ENCODE measurements at places on chromosomes 7 and 10.
A peak's percentile ranks its signal among the peaks of the same experiment; 100 is the strongest.

GRCh38 chr10:84401854-84402611, 73.6 kb downstream of the CCSER2 start:
- DNase-seq = no peak

DNA sequence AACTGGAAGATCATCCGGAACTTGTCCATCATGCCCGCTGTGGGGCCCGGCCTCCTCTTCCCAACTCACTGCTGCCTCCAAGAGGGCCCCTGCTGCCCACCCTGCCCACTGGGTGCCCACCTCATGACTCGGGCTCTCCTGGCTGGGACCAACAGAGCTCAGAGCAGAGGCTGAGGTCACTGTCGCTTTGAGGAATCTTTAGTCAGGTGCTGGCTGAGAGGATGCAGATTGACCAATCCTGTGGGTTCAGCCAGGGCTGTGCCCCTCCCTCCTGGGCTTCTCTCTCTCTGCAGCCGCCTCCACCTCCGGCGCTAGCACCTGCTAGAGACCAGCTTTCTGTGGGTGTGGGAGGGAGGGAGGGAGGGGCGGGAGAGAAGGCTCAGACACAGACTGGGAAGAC, at the start of gene CALHM1:
Gene CALHM1, minus strand, starts transcription at position 181 of the 400 bp plus-strand sequence. Its CDS starts 149 bp downstream, at position 32.
- DNase-seq = no peak

DNA sequence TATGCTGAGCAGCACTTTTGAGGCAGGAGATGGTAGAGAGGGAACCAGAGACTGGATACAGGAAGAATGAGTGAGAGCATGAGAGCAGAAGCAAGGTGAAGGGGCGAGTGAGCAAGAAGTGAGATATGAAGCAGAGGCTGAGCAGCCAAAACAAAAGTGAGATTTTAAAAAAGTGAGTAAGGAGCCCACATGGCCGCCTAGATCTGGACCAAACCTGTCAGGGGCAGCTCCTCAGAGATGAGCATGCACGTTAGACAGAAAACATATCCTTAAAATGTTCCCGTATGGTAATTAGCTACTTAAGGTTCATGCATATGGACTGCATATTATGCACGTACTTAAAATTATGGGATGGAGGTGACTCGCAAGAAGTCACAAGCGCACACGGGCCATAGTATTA, 22.5 kb downstream of the TMEM176A start:
- no peak for DNase-seq

DNA sequence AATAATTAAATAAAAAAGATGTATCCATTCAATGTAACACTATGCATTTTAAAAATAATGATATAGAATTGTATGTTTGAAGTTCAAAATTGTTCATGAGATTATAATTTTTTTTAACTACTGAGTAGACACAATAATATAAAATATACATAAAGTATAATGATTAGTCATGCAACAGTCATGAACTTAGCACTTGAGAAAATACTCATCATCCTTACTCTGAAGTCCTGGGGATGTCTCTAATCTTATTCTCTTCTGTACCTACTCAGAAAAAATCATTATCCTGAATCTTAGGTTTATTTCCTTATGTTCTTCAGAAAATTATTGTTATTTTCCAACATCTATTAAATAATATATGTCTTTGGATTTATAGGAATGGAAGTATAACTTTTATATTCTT, 26.4 kb upstream of the IKZF1 start:
- DNase-seq = no peak

DNA sequence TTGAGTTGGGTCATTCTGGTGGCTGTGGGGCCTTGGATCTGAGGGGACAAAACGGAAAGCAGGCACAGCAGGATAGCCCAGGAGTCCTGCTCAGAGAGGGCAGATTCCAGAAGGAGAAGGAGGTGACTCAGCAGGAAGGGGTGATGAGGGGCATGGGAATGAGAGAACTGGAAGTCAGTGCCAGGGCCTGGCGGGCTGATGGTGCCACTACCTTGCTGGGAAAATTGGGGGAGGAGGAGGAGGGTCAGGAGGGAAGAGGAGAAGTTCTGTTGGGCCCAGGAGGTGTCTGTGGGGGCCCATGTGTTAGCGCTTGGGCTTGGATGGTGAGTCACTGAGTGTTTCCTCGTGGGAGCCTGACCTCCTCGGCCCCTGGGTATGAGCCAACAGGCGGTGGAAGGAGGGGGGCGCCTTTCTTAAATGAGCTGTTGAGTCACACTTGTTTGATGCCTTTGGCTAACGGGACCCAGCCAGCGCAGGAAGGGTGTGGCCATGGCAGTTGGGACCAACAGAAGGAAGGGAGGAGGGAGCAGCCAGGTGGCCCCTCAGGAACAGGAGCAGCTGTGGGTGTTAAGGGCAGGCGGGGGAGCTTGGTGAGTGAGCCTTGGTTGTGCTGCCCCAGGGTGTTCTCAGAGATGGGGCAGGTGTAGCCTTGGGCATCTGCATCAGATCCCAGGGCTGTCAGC, 130.0 kb upstream of the BTBD16 start:
- DNase-seq = no peak

DNA sequence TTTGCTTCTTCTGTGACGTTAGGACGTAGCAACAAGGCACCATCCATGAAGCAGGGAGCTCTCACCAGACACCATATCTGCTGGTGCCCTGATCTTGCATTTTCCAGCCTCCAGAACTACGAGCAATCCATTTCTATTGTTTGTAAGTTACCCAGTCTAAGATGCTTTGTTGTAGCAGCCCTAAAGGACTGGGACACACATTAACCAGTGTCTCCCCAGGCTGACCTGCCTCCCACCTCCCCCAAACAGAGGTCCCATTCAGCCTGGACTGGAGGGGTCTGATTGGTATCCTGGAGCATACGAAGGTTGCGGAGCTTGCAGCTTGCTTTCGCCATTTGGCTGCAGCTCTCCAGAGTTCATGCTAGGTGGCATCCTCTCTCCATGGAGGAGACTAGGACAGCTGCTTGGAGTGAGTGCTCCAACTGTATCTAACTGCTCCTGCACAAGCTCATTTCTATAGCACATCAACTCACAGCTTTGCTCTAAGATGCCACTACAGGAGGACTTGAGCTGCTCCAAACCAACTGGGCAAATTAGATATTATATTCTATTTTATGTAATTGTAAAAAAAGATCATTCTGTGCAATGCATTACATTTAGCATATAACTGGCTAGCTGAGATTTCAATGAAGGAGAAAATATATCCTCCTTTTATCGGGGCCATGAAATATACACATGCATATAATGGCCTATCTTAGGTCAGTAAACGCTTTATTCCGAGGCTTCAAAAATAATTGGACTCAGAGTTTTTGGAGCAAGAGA, 8.0 kb upstream of the GRK5 start:
- DNase-seq = no peak

DNA sequence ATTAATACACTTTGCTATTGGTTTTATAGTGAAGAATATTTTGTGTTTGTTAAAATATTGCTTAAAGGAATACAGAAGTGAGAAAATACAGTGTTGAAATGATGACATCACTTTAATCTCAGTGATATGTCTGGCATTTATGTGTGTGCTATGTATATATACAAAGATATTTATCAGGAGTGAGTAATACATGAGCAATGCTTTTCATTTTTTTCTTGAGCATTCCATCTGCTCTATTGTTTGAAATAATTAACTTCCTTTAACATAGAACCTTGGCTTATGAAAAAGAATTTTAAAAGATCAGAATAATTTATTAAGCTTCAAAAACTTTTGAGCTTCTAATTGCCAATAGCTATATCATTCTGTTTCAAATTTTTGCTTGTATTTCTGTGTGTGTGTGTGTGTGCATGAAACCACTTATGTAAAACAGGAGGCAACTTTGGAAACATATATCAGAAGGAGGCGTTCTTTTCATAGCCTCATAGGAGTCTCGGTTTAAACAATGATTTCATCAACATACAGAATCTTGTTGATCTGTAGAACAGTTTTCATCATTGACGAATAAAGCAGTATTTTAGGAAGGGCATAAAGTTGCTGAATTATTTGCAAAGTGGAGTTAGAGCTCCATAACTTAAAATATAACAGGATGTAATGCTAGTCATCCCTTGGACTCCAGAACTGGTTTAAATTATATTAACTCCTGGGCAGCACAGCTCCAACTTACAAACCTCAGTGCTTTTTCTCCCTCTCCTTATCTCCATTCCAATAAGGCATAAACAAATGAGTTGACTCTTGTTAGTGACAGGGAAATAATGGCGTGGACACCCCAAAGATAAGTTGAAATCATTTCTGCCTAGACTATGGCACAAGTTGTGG, 228.4 kb upstream of the DGKB start:
- DNase-seq = no peak

DNA sequence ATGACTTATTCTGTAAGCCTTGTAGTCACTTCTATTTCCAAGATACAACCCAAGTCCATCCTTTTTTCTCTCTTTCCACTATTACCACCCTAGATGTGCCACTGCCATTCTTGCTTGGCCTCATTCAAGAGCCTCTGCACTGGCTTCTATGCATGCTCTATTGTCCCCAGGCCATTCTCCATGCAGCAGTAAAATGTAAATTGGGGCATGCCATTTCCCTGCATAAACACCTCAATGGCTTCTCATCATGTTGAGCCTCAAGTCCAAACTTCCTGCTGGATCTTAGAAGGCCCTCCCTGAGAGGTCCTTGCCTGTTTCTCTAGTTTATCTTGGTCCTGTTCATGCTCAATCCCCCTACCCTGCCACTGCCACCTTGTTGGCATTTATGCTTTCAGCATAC, 23.2 kb upstream of the WDFY4 start:
- no peak for DNase-seq

DNA sequence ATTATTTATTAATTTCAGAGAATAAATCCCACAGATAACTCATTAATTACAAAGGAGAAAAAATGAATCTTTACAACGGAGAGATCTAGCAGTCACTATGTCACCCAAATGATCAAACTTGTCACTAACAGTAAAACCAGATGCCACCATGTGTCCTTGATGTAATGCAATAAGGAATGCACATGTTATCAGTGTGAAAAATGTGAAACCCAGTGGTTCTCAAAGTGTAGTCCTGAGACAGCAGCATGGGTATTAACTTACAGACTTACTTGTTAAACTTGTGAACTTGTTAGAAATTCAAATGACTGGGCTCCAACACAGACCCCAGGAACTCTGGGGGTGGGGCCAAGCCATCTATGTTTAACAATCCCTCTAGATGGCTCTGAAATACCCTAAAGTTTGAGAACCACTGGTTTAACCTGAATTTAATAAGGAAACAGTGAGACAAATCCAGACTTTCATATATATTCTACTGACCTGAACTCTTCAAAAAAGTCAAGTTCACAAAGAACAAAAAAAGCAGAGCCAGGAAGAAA, 77.4 kb downstream of the RNLS start:
- no peak for DNase-seq

- no peak for DNase-seq
Observed at GRCh38 chr10:122331615-122332446, 42.7 kb upstream of the PLEKHA1 start.

GRCh38 chr7:70787771-70788170, 344.2 kb upstream of the GALNT17 start:
- no peak for DNase-seq

DNA sequence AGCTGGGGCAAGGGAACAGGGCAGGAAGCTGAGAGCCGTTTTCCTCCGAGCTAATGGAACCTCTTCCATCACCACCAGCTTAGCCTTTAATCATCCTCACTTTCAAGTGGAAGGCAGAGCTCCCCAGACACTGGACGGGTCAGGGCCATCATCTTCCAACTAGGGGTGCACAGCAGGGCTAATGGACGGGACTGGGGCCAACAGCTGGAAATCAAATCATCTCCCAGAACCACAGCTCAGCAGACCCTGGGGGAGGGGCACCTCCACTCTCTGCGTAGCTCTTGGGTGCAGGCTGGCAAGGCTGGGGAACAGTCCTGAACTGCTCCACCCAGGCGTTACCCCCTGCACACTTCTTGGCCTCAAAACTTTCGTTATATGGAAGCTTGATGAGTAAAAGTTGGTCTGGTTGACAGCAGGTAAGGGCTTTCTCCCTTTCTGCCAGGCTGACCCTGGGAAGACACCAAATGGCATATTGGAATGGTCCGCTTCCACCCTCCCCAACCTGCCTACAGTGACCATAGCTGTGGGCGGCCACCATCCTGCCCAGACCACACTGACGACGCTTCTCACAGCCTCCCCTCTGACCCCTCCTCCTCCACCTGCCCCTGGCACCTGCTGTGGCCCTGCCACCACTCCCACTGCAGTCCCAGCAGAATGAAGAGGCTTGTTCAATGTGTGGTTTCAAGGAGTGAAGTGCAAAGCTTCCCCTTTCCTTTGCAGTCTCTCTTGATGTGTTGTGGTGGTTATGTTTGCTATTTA, 51.7 kb upstream of the RET start:
- no peak for DNase-seq

DNA sequence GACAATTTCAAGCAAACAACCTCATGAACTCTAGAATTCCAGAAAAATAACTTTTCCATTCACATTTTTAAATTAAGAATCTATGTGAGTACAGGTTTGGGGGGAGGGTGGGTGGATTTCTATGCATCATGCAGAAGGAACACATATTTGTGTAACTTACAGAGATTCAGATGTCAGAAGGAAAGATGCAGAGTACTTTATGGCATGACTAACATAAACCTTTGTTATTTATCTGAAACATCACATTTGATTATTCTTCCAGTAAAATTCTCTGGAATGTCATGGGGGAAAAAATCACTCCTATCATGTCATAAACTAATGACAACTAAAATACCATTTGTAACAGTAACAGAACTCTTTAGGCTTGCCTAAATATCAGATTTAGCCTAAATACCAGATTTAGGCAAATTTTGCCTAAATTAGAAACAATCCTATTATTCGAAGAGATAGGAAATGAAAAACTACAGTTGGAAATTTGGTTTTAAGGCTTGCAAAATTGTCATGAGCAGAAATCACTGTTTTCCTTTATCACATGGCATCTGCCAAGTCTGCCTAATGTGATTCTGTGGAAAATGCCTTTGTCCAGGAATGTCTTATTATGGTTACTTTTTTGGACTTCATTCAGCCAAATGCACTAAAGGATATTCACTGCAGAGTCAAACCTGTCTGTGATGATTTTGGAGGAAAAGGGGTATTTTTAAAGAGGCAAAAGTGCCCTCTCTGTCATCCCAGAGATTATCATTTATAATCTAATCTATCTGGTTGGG, 527.7 kb upstream of the CELF2 start:
- DNase-seq = no peak

- no peak for DNase-seq
Observed at GRCh38 chr7:139570119-139570518, 46.6 kb downstream of the CLEC2L start.

- no peak for DNase-seq
Observed at GRCh38 chr7:125427676-125428075, 498.1 kb upstream of the POT1 start.

DNA sequence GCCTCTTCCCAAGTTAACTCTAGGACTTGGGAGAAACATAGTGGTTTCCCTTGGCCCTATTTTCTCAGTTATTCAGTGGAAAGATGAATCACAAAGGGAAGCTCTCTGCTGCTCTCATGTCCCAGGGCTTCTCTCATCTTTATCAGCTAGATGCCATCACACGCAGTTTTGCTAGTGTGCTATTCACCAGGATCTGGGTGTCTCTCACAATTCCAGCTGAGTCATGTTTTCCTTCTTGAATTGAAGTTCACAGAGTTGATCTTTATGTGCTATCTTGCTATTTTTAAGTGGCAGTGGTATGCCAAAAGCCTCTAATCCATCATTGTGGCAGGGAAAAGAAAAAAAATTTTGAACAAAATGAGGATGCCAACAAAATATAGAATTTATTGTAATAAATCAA, 101.3 kb downstream of the TWIST1 start:
- no peak for DNase-seq

GRCh38 chr7:56105508-56105907, 768 bp downstream of the CHCHD2 start:
- DNase-seq = no peak

GRCh38 chr7:17298840-17299482, 509 bp downstream of the AHR start:
- DNase-seq = peak; percentile 57

GRCh38 chr7:25289518-25289917, 61.2 kb upstream of the NPVF start:
- no peak for DNase-seq
